ENCODE measurements at places on chromosomes 3 and 15.

DNA sequence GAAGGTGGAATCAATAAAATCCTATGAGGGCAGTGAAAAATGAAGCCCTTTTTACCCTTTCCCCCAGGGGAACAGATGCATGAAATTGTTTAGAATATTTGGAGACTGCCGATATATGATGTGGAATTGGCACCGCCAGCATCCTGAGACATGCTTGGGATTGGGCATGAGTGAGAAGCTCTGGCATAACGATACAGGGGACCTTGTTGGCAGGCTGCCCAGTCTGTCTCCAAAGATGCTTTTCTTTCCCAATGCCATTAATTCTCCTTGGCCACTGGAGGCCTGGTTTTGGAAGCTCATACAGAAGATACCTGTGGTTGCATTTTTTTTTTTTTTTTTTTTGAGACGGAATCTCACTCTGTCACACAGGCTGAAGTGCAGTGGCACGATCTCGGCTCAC lies 800.6 kb upstream of the LMCD1 start:
- DNase-seq = no peak

- no peak for DNase-seq
These were observed 75.1 kb downstream of the LINGO1 start for GRCh38 chr15:77557564-77557963.

GRCh38 chr15:48577469-48577868 lies 68.0 kb downstream of the FBN1 start:
- DNase-seq = no peak

- peak; percentile 54 for DNase-seq
These were observed 23.1 kb downstream of the EPM2AIP1 start for GRCh38 chr3:36969540-36970432.

DNA sequence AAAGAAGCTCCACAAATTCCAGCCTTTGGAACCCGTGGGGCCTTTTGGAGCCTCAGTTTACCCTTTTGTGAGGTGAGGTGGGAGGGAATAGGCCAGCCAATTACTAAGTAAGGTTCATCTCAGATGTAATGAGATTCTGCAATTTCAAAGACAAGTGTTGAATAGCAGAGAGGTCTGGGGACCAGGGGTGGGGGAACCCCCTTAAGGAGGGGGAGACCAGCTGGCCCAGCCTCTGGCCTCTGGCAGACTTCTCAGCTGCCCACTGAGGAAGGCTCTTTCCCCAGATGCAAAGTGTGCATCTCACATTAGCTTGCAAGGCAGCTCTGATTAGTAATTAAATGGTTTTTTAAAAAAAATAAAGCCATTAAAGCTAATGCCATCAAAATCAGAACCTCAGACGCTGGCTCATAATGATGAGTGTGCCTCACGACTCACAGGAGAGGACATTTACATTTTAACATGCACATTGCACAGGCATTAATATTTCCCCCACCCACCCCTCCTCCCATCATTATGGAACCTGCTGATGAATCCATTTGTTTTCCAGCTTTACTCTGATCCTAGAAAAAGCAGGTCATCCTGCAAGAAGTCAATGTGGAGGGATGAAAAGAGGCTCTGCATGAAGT lies 176.7 kb upstream of the TLE3 start:
- no peak for DNase-seq

DNA sequence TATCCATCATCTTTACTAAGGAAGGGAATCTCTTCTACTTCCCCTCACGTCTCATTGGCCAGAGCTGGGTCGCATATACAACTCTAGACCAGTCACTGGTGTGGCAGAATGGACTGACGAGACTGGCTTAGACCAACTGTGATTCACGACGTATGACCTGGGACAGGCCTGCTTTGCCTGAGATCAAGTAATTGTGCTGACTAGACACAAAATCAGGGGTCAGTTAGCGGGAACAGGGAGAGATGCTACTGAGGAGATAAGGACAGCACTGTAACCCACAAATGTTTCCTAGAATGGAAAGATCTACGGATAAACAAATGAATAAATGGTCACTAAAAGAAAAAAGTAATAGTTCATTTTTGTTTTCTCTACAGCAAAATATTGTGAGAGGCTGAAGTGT lies 308.3 kb downstream of the MAGI1 start:
- DNase-seq = no peak

GRCh38 chr3:58398669-58399333 lies 34.8 kb downstream of the PDHB start:
- no peak for DNase-seq

GRCh38 chr3:143935678-143936077 lies 35.9 kb upstream of the DIPK2A start:
- no peak for DNase-seq

DNA sequence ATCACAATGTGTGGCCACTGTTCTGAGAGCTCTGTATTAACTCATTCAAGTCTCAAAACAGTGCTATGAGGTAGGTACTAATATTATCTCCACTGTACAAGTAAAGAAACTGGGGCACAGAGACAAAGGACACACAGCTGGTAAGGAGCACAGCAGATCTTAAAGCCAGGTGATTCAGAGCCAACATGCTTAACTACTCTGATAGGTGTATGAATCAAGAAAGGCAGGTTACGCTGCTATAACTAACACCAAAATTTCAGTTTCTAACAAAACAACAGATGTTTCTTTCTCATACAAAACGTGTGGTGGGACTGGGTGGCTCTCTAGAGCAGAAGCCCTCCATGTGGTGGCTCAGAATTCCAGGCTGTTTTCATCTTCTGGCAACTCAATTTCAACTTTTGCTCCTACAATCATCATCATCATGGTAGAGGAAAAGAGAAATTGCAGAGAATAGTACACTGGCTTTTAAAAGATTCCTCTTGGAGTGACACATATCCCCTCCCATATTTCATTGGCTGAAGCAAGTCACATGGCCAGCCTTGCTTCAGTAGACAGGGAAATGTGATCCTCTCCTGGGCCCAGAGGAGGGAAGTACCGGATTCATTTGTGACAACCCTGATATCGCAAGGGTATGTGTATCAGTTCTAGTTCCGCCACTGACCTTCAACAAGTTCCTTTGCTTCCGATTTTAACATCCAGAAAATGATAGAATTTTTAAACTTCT lies 126.2 kb upstream of the PTX3 start:
- DNase-seq = no peak

DNA sequence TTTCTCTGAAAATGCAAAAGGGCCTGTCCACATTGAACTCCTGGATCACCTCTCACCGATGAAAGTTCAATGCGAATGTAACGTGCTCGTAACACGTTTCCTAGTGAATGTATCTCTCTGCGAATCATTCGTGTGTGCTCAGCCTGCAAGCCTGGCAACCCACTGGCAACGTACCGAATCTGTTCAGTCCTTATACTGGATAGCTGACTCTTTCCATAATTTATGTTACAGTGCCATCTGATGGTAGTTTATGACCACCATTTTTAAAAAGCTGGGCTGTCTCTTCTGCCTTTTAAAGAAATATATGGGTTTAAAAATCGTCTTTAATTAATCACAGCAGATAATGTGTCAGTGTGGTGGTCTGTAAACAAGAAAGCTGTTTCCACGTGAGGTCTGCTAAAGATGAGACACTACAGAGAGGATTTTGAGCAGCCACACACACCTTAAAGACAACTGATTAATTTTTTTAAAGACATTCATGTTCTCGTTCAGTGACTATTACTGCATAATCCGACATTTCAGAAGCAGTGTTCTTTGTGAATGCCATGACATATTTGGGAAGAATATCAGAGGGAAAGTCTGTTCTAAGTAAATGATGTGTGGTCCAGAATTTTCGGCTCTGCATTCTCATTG lies 69.4 kb upstream of the FOXP1 start:
- peak; percentile 39 for DNase-seq

- no peak for DNase-seq
These were observed 15.5 kb downstream of the GASK1A start for GRCh38 chr3:42994595-42994994.

GRCh38 chr15:34055868-34056595 lies 17.0 kb upstream of the AVEN start:
- DNase-seq = no peak

Measured in activated CD4-positive, alpha-beta T cell treated with anti-CD3 and anti-CD28 coated beads, Interleukin-10, Interleukin-2, amounts not matched to agents 100 ng/mL and 50 ng/mL, durations not matched to agents 16 hours and 8 hours (primary cell).